ENCODE measurements at places on chromosomes 3 and 15.

DNA sequence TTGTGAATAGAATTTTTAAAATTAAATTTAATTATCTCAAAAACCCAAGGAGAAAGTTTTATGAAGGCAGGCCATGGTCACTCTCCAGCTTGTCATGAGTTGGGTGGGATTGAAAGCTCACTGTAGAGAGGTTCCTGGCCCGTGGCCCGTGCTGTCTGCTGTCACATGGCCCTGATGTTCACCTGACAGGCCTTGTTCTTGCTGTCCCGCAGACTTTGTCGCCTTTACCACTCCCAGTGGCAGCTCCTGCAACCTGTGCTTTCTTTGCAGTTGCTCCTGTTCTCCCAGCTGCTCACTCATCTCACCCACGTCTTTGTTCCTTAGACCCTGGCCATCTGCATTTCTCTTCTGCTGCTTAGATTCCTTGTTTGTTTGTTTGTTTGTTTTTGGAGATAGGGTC, 35.6 kb downstream of the DHX30 start:
- no peak for DNase-seq

DNA sequence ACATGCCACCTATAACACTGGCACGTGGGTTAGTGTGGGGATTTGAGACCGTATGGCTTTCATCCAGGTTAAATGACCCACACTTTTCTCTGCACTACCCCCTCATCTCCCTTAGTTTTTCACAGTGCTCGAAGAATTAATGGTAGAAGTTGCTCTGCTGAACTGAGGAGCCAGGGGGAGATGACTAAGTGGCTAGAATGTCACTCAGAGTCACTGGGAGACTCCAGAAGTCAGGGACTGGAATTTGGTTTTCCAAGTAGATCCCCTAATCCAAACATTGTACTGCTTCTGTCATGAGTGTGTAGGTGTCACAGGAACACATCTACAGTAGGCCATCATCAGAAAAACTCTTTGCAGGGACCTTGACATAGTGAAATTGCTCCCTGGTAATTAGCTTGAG, 181.0 kb upstream of the RASGRP1 start:
- DNase-seq = no peak

DNA sequence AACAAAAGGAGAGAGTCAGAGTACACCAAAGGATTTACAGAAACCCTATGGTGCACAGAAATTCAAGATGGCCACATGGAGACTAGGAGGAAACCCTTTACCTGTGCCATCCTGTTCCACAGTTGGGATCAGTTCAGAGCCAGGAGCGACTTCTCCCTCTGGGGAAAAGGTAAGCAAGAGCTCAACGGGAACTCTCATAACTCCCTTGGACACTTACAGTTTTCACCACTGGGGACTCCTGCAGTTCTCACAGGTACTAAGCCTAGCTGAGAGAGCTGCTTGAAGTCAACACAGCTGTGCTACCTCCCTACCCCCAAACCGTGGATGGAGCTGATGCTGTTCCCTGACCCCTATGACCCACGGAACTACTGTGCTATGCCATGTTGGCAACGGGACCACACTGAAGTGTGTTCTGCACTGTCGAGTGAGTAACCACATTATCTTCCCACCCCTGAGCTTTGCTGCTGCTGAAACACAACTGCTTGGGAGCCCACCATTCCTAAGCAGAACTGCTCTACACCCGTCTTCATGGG, 606.8 kb downstream of the GBE1 start:
- DNase-seq = no peak

- no peak for DNase-seq
Measured at GRCh38 chr3:123448536-123449101, at the start of gene ADCY5. TSS of gene ADCY5 (minus strand) at chr3:123449090. CDS start at chr3:123448545, 545 bp downstream.

- no peak for DNase-seq
Measured at GRCh38 chr3:34851137-34851536, 788.2 kb upstream of the ARPP21 start.

DNA sequence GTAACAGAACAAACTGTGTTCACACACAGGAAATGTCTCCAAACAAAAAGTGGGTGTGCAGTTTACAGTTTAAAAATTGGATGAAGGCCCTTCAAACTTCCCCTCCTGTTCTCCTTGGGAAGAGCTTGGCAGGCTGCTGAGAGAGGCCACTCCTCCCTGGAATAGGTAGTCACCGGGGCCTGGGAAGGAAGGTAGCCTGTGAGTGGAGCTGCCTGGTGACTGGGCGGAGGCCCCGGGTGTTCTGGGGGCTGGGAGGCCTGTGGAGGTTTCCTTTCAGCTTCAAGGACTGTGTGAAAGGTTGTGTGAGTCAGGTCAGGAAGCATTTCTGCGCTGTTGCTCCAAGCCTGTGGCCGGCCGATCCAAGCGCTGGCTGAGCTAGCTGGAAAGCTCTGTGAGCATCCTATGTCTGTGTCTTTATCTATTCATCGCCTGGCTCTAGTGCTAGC, 14.1 kb downstream of the SLCO3A1 start:
- no peak for DNase-seq

GRCh38 chr3:196496183-196496582, 7.4 kb downstream of the RNF168 start:
- no peak for DNase-seq

DNA sequence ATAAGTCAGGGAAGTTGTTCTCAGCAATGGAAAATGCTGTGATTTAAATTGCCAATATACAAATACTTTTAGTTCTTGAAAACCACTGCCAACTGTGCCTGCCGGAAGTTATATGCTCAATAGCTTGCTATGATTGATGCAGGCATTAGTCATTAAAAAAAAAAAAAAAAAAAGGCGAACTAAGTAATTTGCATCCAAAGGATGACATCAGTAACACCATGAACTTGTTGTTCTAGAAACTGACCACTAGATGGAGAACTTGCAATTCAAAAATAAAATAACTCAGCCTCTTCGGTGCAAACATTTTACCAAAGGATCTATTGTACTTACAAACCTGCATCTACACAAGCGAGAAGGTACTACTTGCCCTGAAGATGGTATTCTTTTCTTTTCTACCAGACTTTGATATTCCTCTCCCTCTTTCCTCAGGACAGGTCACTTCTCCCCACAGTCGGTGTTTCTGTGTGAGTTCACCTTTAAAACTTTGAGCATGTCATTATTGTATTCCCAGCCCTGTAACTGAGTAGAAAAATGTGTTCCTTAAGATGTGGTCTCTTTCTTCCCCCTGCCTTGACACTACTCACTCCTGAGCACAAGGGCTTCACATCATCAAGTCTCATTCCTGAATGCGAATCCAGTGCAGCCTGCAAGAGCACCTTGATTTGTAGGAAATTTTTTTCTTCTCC, 115.0 kb upstream of the VEPH1 start:
- no peak for DNase-seq

DNA sequence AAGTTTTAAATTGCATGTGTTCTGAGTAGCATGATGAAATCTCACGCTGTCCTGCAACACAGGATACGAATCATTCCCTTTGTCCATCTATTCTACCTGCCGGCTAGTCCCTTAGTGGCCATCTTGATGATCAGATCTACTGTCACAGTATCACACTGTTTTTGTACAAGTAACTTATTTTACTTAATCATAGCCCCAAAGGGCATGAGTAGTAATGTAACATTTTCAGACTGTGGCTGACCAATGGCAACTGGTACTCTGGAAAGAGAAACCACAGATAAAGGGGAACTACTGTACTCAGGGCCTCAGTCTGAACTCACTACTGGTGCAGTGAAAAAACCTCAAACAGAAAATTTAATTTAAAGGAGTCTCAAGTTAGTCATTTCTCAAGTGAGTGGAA, 127.3 kb upstream of the MRPL3 start:
- no peak for DNase-seq

GRCh38 chr15:98983334-98983733, 24.3 kb downstream of the PGPEP1L start:
- no peak for DNase-seq

DNA sequence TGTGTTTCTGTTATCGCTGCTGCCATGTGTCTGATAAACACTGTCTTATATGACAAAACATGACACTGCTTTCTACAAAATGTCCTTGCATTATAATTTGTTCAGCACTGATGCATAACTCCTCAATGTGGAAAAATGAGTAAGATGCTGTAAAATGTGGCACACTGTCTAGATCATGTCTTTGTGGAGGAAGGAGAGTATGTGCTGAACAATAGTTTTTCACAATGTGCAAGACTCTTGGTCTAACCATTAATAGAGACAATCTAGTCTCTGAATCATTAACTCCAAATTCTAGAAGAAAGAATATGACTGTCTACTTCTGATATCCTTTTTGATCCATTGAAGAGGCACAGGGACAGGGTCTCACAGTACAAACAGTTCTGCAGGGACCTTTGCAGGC, 127.9 kb upstream of the RARB start:
- no peak for DNase-seq

- DNase-seq = no peak
Measured at GRCh38 chr3:111690242-111690641, 95.1 kb upstream of the ZBED2 start.

DNA sequence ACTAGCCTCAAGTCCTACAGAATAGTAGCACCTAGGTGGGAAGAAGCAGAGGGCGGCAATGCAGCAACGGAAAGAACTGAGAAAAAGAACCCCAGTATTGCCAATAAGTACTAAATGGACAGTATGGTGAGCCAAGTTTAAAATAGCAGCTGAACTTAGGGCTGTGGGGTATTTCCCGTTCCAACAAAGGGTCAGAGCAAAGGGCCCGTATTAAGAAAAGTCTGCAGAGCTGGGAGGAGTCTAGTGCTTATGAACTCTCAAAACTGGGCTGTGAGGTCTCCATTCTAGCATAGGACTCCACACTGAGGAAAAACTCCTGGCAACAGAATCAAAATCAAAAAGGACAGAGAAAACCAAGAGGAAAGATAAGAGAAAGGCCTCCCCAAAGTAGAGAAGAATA, 250.7 kb downstream of the FOXP1 start:
- no peak for DNase-seq

- no peak for DNase-seq
Measured at GRCh38 chr15:31150732-31151231, 49.3 kb upstream of the TRPM1 start.

DNA sequence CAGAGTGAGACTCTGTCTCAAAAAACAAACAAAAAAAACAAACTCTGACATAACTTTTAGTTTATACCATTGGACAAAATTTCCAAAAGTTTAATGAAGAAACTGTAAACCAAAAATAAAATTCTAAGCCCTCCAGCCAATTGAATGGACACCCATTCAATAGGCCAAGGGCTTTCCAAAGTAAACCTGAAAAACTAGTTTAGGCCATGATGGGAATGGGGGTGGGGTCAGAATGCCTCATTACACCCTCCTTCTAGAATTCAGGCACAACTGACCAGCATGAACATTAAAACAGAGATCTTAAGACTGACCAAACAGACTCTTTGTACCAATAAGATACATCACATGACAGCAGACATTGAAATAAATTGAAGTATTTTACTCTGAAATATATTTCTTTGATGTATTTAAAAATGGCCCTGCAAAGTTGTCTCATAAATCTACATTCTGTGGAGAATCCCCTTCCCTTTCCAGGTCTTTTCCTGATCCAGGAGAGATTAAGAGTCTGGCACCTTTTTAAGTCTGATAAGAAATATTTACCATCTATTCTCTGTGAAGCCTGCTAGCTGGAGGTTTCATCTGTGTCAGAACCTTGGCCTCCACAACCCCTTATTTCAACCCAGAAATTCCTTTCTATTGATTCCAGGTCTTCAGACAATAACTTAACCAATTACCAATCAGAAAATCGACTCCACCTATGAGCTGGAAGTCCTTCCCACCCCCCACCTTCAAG, 15.7 kb downstream of the THOC7 start:
- DNase-seq = no peak

- DNase-seq = no peak
Measured at GRCh38 chr15:81174125-81174791, 22.4 kb upstream of the IL16 start.

GRCh38 chr3:100299016-100299415, 35.5 kb upstream of the NIT2 start:
- no peak for DNase-seq

GRCh38 chr3:46668591-46668990, 24.9 kb downstream of the ALS2CL start:
- DNase-seq = no peak

DNA sequence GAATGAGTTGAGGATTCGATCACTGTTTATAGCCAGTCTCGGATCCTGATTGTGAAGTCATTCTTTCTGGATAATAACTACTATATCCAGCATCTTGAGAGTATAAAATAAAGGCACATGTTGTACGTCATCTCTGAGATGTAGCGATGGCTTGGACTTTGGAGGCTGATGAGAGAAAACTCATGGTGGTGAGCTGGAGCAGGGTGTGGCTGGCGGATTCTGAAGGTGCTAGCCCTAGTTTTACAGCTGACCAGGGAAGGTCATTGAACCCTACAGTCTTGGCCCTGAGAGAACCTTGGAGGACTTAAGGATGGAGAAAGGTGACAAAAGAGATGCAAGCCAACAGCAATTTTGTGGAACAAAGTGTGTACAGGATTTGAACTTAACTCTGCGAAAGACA, 153.8 kb downstream of the IGF1R start:
- no peak for DNase-seq

DNA sequence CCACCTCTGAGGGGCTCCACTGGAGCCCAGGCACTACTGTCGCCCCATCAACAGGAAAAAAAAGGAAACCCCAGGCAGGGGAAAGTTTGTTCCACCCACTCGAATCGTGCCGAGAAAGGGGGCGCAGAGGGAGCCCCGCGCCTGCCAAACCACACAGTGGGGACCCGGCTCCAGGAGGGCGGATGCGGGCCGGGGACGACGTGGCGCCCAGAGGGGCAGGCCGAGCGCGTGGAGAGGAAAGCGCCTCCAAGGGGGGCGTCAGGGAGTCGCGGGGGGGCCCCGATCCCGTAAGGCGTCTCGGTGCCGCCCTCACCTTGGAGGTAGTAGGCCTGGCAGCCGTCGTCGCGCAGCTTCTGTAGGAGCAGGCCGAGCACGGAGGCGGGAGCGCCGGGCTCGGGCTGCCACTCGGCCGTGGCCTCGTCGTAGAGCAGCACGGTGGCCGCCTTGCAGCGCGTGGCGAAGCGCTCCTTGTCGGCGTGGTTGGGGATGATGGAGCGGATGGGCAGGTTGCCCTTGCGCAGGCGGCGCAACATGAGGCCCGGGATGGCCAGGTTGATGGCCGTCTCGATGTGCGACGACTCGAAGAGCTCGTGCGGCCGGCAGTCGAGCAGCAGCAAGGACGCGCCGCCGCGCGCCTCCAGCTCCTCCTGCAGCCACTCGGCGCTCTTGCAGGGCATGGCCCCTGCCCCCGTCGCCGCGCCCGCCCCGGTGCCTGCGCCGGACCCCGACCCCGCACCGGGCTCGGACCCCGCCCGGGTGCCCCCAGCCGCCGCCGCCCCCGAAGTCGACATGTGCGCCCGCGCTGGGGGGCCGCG, 627 bp downstream of the DUSP7 start:
- DNase-seq = peak; percentile 29

DNA sequence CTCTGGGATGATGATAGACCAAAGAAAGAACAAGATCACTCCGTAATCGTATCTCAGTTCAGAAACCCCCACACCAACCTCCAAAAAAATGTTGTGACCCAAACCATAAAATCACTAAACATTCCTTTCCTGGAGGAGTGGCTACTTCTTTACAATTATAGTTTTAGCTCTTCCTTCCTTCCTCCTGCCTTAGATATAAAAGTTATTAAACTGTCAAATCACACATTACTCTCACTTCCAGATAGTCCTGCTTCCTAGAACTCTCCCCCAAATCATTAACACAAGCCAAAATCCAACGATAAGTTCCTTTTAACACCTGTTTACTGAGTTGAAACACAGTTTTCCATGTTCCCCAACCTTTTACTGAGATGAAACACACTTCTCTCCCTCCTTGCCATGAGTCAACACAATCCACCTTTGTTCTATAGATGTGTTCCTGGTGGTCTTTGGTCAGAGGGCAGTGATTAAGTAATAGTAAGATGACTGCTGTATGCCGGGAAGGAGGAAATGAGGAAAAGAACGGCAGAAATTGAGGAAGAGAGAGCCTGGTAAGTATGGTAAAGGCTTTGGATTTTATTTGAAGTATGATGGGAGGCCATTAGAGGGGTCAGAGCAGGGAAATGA, 8.3 kb upstream of the CRYGS start:
- no peak for DNase-seq

Data from T-helper 9 cell (primary cell).